ENCODE measurements at places on chromosomes 4 and X.

DNA sequence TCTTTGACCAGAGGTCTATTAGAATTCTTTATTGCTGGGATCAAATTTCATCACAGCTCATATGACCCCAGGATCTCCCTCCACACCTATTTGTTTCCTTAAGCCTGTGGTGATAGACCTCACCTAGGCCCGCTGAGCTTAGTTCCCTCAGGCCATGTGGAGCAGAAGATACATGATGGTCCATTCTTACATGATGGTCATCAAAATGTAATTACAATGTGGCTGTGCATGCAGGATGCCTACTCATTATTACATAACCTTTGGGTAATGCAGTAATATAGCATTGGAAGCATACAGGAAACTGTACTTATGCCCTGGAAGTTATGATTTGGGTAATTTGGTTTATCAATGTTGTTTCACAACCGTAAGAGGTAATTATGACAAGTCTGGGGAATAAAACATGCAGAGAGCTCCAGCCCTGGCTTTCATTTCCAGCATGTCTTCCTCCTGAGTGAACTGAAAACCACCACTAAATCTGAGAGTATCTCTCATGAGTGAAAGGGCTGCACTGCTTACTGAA, 67.0 kb upstream of the AGA start:
- no peak for DNase-seq

DNA sequence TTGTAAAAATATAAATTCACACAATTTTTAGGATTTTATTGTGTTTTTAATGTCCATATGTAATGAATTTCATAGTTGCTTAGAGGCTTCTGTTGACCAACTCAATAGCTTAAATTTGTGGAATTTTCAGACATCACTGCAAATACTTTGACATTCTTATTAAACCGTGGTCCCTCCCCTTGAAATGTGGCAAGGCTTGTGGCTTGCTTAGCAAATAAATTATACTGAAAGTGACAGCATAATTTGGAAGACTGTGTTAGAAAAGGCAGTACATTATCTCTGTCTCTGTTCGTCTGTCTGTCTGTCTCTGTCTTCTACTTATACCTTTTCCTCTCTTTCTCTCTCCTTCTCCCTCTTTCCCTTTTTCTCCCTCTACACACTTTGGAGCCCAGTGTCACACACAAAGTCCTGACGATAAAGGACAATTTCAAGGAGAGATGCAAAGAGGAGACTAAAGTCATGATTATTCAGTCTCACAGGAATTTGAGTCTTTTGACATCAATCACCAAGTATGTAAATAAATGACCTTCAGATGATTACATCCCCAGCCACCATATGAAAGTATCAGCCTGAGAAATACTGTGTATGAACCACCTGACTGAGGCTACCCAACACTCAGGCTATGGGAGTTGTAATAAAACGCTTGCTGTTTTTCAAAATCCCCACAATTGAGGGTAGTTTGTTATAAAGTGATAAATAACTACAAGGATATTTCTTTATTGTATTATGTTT, 21.0 kb upstream of the UGT2B7 start:
- no peak for DNase-seq

DNA sequence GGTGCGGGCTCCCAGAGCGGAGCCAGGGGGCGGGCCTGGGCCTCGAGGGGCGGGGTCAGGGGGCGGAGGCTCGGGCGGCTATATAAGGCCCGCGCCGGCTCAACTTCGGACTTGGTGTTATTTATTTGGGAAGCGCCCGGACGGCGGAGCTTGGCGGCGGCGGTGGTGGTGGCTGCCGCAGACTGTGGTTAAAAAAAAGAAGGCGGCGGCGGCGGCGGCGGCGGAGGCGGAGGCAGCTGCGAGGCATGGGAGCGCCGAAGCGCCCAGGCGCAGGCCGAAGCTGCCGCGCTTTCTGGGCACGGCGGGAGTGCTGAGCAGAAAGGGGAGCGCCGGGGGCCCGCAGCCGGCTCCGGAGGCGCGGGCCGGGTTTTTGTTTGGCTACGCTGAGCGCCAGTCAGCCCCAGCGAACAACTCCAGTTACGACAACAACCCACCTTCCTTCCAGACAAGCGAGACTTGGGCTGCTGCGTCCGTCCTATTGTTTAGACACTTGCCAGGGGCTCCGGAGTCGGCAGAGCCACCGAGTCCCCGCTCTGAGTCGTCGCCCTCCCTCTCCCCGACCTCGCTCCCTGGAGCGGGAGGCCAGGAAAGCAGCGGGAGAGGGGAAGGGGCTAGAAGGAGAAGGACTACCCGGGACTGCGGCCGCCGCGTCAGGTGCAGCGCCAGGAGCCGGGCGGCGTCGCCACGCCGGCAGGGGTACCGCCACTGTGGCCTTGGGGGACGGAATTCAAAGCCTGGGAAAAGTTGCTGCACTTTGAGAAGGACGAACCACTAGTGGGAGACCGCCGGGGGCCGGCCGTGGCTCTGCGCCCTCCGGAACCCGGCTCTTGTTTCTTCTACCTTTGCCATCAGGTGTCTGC, at the start of gene SLIT2:
SLIT2 (plus strand) TSS at position 110 of the 860 bp plus-strand sequence. CDS start 1,911 bp downstream, outside the sequence.
- DNase-seq, result peak; percentile 22

GRCh38 chr4:108512615-108513505, 107.5 kb upstream of the RPL34 start:
- no peak for DNase-seq

DNA sequence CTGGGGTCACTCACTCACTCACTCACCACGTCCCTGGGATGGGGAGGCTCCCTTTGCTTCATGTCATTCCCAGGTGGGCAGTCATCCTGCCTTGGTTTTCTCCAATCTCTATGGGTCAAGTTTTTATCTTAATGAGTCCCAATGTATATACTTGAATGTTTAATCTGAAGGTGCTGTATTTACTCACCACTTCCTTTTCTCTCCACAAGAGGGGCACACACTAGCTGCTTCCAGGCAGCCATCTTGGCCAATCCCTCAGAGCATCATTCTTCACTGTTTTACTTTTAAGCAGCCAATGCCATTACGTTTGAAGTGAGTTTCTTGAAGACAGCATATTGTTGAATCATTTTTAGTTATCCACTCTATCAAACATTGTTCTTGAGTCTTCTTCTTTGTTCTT, 153.4 kb upstream of the ARSJ start:
- no peak for DNase-seq
